ENCODE measurements at places on chromosomes 11 and 22. TPM values are rescaled to one million over a fixed set of nuclear protein-coding genes. Genes with fewer than 3 reads are reported as not detected.

DNA sequence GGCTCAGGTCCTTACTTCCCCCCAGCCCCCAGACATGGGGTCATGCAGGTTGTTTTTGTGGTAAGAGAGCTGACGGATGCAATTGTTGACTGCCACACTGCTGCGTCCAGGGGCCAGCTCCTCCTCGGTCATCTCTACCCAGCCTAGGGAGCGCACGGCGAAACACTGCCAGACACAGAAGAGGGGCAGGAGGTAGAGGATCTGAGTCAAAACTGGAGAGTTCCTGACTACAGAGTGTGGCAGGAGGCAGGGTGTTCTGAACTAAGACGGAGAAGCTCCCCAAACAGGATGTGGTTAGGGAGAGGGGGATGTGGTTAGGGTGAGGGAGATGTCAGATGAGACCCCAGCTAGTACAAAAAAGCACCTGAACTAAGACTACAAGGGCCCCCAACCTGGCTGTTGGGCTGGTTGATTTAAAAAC lies 12.3 kb downstream of the SMPD1 start:
- DNase-seq = no peak

GRCh38 chr11:70246196-70246595 lies 24.3 kb upstream of the PPFIA1 start:
- no peak for DNase-seq

DNA sequence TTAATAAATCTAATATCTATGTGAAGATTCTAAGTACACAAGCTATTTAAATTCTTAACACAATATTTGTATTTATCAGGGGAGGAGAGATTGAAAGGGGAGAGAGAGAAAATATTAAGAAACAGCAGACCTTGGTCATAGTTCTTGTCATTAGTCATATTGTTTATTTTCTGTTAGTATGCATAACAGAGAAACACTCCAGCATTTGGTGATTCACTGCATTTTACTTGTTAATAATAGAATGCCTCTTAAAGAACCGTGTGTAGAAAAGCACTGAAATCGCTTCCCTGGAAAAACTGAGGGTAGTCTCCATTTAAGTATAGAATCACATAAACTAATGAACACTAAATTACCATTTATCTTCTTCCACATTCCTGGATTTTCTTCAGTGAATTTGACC lies 122.7 kb upstream of the TRPC6 start:
- DNase-seq = no peak

- DNase-seq = no peak
These were observed 31.9 kb downstream of the RRAS2 start for GRCh38 chr11:14327116-14327515.

DNA sequence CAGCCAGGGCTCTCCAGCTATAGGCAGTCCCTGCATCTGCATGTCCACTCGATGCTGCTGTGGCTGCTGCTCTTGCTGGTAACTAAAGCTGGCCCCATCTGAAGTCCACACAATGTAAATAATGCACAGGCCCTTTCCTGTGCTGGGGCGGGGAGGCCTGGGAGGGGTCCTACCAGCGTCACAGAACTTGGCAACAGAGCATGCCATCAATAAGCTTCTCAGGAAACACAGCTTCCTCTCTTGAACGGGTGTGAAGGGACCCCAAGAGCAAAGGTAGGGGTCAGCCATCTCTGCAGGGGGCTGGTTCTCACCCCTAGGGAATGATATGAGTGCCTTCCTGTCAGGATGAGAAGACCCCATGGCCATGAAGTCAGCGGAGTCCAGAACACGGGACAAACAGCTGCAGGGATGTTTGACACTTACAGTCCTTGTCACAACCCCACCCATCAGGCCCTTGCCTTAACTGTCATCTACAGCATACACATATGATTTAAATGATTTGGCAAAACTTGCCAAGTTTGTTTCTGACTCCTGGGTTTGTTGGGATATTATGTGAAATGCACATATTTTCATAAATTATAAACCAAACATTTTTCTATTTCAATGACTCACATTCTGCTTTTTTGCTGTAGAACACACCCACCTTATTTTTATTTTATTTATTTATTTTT lies 39.1 kb upstream of the LYVE1 start:
- DNase-seq = no peak

GRCh38 chr11:61869708-61870451 lies 21.5 kb downstream of the FADS3 start:
- no peak for DNase-seq

GRCh38 chr11:940496-941135 lies 14.9 kb downstream of the AP2A2 start:
- DNase-seq = no peak

DNA sequence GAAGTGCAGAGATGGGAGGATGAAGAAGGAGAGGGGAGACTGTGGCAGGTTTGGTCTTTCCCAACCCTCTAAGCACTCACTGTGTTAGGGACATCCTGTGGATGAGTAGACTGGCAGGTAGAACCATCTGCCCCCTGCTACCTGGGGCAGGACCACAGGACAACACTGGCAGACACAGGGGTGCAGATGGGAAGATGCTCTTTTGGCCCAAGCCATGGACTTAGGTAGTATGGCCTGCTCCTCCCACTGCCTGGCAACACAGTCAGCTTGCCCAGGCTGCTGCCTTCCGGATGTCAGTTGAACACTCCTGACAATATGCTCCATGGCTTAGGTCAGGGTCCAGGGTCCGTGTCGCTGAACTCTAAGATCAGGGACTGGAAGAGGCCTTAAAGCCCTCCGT lies 140.7 kb upstream of the NAV2 start:
- no peak for DNase-seq

- DNase-seq = peak; percentile 41
These were observed at the start of gene CFAP300 for GRCh38 chr11:102047305-102047924. Gene CFAP300, plus strand, starts transcription at chr11:102047437. Its CDS starts 34 bp downstream, at chr11:102047471.

DNA sequence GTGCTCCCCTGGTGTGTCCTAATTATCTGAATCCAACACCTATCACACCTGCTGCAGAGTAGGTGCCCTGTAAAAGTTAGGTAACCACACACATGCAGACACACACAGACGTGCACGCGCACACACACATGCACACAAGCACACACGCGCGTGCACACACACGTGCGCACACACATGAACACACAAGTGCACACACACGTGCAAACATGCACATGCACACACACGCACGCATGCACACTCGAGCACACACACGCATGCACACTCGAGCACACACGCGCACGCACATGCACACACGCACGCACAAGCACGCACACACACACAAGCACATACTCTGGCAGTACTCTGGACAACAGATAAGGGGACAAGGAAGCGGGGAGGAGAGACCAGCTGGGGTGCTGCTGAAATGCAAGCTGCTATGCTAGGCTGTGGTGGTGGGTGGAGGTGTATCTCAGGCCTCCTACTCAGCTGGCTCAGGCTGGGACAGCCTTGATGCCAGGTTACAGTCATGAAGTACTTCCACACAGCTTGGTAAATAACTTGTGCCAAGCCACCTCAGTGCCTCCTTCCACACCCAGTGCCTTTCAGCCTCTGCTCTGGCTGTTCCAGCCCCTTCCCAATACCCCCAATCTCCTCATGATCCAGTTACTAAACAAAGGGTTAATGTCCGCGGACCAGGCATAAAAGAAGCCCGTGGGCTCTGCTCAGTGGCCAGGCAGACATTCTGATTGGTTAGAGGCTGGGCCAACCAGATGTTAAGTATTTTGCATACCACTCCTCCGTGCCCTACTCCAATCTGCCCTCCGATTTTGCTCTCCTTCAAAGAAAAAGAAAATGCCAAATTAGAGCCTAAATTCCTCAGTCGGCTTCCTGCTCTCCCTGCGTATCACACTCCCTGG lies 374.1 kb downstream of the TENM4 start:
- no peak for DNase-seq

GRCh38 chr22:23555118-23555517 lies 25.0 kb downstream of the IGLL1 start:
- no peak for DNase-seq

- DNase-seq = no peak
These were observed 179.1 kb upstream of the ISX start for GRCh38 chr22:34886812-34887211.

GRCh38 chr11:78244546-78245255 lies 56.0 kb downstream of the USP35 start:
- no peak for DNase-seq

- DNase-seq = no peak
These were observed 57.4 kb downstream of the NECTIN1 start for GRCh38 chr11:119671561-119672015.

DNA sequence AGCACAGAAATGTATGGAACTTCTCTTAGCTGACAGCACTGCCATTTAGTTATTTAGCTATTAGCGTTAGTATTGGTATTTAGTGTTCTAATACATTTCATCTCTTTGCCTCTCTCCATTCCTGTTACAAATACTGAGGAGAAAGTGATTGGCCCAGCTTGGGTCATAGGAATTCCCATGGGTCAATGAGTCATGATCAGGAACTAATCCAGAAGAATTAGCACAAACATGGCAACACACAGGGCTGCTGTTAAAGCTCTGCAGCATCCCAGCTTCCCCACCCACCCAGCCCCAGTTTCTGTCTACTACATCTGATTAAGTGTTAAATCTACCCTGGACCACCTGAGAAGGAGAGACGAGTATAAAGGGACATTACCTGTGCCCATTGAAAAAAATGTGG lies 36.1 kb downstream of the PDGFD start:
- DNase-seq = no peak

DNA sequence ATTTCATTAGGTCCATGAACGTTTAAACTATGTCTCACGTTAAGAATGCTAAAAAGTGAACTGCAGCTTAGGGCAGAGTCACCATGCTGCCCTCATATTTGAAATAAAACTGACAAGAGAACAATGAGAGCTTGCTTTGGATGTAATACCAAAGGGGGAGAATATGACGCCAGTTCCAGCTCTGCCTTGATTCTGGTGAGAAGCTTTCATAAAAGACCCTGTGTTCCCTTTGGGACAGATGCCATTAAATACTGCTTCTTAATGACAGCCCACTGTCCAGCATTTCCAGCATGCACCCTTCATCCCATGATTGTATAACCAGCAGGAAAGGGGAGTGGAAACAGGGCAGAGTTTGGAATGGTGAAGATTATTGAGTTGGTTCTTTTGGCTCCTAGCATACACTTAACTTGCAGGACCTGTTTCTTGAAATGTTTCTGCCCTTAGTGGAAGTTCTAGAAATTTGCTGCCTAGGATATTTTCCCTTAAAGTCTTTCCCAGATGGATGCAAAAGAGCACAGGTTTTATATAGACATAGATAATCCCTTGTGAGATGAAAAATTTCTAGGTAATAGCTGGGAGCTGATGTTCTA lies 139.3 kb upstream of the LDLRAD3 start:
- DNase-seq = no peak

GRCh38 chr11:869399-870126 lies 26.9 kb downstream of the TSPAN4 start:
- DNase-seq = no peak

GRCh38 chr11:2166091-2166851 lies 5.3 kb upstream of the INS start:
- peak; percentile 71 for DNase-seq

- peak; percentile 65 for DNase-seq
These were observed 673 bp upstream of the PANX2 start for GRCh38 chr22:50169774-50170341.

GRCh38 chr22:32338757-32339156 lies 18.9 kb upstream of the RFPL3 start:
- DNase-seq = no peak

DNA sequence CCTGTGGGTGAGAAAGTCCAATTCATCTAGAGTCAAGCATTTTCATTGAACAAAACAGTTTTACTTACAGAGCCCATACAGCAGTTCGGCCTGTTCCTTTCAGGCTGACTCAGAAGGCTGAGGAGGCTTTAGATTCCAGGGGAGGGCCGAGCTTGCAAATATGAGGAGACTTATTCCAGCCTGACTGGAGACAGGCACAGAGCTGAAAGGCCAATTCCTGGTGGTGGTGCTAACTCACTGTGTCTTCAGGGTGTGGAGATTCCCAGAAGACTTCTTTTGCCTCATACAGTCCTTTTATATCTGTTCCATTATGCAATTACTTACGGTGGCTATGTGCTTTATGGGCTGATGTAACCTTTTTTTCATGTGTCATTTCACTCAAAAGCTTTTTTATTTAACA lies at the start of gene OR51E2:
Gene OR51E2 (minus strand): TSS at position 269 of the 400 bp plus-strand sequence. CDS start 15,142 bp downstream, outside the sequence.
- DNase-seq = no peak

DNA sequence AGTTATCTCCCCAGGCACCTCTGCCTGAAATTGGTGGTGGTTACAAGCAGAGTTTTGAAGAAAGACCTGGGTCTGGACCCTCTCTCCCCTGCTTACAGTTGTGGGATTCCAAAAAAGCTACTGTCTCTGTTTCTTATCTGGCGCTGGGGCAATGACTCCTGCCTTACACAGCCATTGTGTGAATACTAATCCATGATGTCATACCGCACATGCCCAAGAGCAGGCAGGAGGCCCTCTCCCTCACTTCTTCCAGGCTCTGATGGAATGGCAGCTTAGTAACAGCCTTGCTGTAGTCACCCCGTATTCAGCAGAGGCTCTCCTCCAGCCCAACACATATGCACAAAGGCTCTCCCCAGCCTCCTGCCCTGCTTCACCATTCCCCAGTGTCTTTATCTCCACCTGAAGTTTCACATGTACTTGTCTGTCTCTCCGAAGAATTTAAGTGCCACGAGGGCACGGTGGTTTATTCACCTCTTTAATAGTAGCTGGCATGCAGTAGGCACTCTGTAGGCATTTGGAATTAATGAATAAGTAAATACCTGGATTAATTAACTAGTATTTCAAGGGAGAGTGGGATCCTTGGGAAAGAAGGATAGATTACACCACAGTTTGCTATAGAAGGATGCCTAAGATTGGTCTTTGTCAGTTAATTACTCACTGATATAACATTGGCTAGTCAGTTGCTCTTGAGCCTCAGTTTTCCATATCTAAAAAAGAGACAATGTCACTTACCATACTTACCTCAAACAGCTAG lies 165.6 kb downstream of the ETS1 start:
- no peak for DNase-seq

DNA sequence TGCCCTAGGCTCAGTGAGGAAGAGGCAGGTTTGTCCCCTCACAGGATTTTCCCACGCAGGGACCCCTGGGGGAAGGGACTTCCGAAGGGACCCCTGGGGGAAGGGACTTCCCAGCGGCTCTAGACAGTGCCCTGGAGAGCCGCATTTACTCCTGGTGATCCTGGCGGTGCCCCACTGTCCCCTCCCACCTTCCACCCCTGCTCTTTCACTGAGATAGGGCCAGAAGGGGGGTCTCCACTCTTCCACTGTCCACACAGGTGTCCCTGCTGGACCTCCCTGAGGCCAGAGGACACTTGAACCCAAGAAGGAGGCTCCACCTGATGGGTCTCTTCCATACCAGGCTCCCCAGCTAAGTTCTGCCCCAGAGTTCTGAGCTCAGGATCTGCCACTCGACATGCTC lies 1333.9 kb downstream of the BRD1 start:
- no peak for DNase-seq

OR8A1 gene
- total RNA-seq = not detected

DDI1 gene
- total RNA-seq = not detected

CXCR5 gene
- total RNA-seq = not detected

MS4A15 gene
- total RNA-seq = not detected

C22orf15 gene
- not detected for total RNA-seq

RHOD gene
- total RNA-seq = 17.8 TPM

CSF2RB gene
- total RNA-seq = 1.2 TPM

PKNOX2 gene
- 0.16 TPM for total RNA-seq

C11orf97 gene
- total RNA-seq = not detected

CDC42EP2 gene
- 0.74 TPM for total RNA-seq

TAGLN gene
- 104 TPM for total RNA-seq

Measured in right lobe of liver (tissue), 6 donors.